Activated CD4-positive, alpha-beta T cell treated with anti-CD3 and anti-CD28 coated beads for 36 hours (primary cell): ENCODE measurements at places on chromosomes 13 and 19.

- H3K36me3 ChIP-seq: no peaks in the 10 kb centered on the region
- no peak overlapping the region for H3K4me3 ChIP-seq
- H3K4me1 ChIP-seq: no peaks in the 10 kb centered on the region
Measured at GRCh38 chr19:54952591-54953344, 5.4 kb upstream of the NLRP7 start.

- DNase-seq: peak; percentile 59
- peaks cover 17% of the 10 kb centered on the region for H3K4me1 ChIP-seq
- no peak overlapping the region for H3K4me3 ChIP-seq
- peaks cover 2% of the 10 kb centered on the region for H3K27me3 ChIP-seq
- H3K36me3 ChIP-seq: no peaks in the 10 kb centered on the region
Measured at GRCh38 chr19:4870025-4870700, 2.7 kb upstream of the PLIN3 start.

GRCh38 chr19:11007962-11008532 lies 47.2 kb downstream of the SMARCA4 start:
- no peak overlapping the region for H3K27ac ChIP-seq
- DNase-seq: no peak
- peaks cover 49% of the 10 kb centered on the region for H3K36me3 ChIP-seq
- no peaks in the 10 kb centered on the region for H3K4me1 ChIP-seq

DNA sequence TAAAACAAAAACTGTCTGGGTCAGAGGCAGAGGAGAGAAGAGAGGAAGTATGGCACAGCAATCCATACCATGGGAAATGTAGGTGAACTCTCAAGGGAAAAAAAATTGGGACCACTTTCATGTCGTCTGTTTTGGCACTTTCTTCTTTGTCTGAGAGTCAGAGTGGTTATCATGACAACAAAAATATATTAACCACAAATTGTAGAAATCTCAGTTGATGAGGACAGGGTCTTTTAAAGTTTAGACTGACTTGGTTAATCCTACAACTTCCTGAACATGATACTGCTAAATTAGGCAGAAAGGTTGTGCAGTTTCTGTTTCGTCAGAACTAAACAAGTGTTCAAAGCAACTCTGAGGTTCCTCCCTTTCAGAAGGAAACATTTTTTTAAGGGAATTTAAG lies 15.2 kb downstream of the KLF5 start:
- peaks cover 4% of the 10 kb centered on the region for H3K36me3 ChIP-seq
- H3K4me3 ChIP-seq: no peak overlapping the region
- H3K27ac ChIP-seq: no peak overlapping the region
- peaks cover 5% of the 10 kb centered on the region for H3K4me1 ChIP-seq

DNA sequence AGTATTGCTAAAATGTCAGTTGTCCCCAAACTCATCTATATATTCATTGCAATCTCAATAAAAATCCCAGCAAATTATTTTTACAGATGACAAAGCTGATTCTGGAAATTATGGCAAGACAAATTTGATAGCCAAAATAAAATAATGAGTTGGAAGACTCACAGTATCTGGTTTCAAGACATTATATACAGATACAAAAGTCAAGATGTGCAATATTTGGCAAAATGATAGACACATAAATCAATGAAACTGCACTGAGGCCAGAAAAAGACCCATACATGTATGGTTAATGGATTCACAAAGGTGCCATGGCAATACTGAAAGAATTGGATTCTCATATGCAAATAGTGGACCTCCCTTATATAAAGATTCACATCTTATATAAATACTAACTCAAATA lies 24.2 kb downstream of the ZNF45 start:
- DNase-seq: no peak
- peaks cover 38% of the 10 kb centered on the region for H3K36me3 ChIP-seq
- no peak overlapping the region for H3K4me3 ChIP-seq
- H3K4me1 ChIP-seq: no peaks in the 10 kb centered on the region
- H3K27me3 ChIP-seq: no peaks in the 10 kb centered on the region

- H3K27me3 ChIP-seq: no peaks in the 10 kb centered on the region
- peaks cover 65% of the 10 kb centered on the region for H3K4me1 ChIP-seq
- peak overlapping the region; percentile 77 for H3K27ac ChIP-seq
- H3K36me3 ChIP-seq: peaks cover 69% of the 10 kb centered on the region
- peak; percentile 89 for DNase-seq
Measured at GRCh38 chr19:35013041-35013819, 13.1 kb downstream of the GRAMD1A start.

DNA sequence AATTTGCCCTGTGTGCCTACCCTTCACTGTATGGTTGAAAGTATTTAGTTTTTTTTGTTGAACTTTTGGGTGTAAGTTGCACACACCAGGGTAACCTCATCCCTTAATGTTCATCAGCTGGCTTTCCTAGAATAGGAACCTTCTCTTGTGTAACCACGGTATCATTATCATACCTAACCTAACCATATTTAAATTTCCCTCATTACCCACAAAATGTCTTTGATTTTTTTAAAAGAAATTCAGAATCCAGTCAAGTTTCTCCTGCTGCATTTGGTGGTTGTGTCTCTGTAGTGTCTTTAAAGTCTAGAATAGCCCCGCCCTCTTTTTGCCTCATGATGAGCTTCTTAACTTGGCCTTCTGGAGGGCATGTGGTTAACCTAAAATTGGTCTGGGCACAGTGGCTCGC lies 80.3 kb downstream of the RYR1 start:
- DNase-seq: no peak
- H3K27me3 ChIP-seq: peaks cover 2% of the 10 kb centered on the region
- no peak overlapping the region for H3K27ac ChIP-seq
- peaks cover 16% of the 10 kb centered on the region for H3K4me1 ChIP-seq
- no peak overlapping the region for H3K4me3 ChIP-seq

GRCh38 chr13:33637978-33638743 lies 179.8 kb upstream of the RFC3 start:
- H3K4me1 ChIP-seq: peaks cover 46% of the 10 kb centered on the region
- no peak overlapping the region for H3K4me3 ChIP-seq
- no peaks in the 10 kb centered on the region for H3K36me3 ChIP-seq
- no peak for DNase-seq

DNA sequence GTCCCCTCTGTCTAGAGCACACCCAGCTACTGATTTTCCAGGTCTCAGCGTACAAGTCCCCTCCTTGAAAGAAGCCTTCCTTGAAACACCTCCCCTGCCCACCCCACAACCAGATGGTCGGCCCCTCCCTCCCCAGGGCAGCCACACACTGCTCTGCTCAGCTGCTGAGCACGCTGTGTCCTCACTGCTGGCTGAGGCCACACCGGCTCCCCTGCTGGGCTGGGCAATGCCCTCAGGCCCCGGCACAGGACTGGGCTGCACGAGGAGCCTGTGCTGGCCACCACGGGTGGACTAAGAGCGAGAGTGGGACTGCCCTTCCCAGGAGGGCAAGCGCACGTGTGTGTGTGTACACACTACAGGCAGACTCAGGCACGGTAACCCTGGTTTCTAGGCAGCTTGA lies 11.8 kb upstream of the RSPH6A start:
- no peak for DNase-seq
- no peak overlapping the region for H3K27ac ChIP-seq
- H3K36me3 ChIP-seq: peaks cover 53% of the 10 kb centered on the region

GRCh38 chr19:51473009-51473707 lies 5.2 kb upstream of the CEACAM18 start:
- H3K4me1 ChIP-seq: peaks cover 20% of the 10 kb centered on the region
- no peak overlapping the region for H3K27ac ChIP-seq
- H3K36me3 ChIP-seq: no peaks in the 10 kb centered on the region
- peak; percentile 93 for DNase-seq
- H3K4me3 ChIP-seq: no peak overlapping the region

DNA sequence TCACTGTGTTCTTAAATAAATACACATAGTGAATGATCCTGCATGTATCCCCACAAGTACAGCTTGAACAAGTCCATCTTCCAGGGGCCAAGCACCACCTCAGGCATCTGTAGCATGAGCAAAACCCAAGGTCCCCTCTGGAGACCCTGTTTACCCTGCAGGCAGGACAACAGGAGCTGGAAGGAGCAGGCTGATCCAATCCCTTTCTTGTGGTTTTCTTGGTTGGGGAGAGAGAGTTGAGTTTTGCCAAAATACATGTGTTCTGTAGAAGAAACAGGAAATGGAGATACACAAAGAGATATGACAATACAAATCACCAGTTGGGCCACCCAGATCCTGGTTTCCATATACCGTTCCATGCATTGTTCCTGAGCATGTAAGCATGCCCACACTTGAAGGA lies 92.8 kb downstream of the SHISA2 start:
- H3K4me3 ChIP-seq: no peak overlapping the region
- peaks cover 2% of the 10 kb centered on the region for H3K36me3 ChIP-seq
- peaks cover 23% of the 10 kb centered on the region for H3K4me1 ChIP-seq
- DNase-seq: no peak
- no peaks in the 10 kb centered on the region for H3K27me3 ChIP-seq

- H3K27me3 ChIP-seq: no peaks in the 10 kb centered on the region
- no peaks in the 10 kb centered on the region for H3K36me3 ChIP-seq
- no peak for DNase-seq
- H3K27ac ChIP-seq: no peak overlapping the region
- H3K4me1 ChIP-seq: no peaks in the 10 kb centered on the region
Measured at GRCh38 chr13:66138172-66138811, 1091.8 kb downstream of the PCDH9 start.

DNA sequence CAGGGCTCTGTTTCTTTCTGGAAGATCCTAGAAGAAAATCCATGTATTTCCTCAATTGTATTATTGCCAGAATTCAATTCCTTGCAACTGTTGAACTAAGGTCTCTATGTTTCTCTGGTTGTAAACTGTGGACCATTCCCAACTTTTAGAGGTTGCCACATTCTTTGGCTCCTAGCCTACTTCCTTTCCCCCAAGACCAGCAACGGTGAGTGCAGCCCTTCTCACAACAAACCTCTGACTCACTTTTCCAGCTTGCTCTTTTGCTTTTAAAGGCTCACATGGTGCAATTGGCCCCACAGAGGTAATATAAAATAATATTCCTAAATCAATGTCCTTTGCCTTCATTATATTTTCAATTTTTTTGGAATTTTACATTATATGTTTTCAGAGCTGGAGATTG lies 371.3 kb downstream of the SLITRK5 start:
- no peaks in the 10 kb centered on the region for H3K4me1 ChIP-seq
- H3K27ac ChIP-seq: no peak overlapping the region
- no peak for DNase-seq
- no peak overlapping the region for H3K4me3 ChIP-seq
- H3K36me3 ChIP-seq: no peaks in the 10 kb centered on the region

GRCh38 chr13:97266772-97267417 lies 44.8 kb downstream of the MBNL2 start:
- peaks cover 22% of the 10 kb centered on the region for H3K4me1 ChIP-seq
- no peaks in the 10 kb centered on the region for H3K27me3 ChIP-seq
- no peak for DNase-seq
- no peak overlapping the region for H3K27ac ChIP-seq
- peaks cover 1% of the 10 kb centered on the region for H3K36me3 ChIP-seq
- no peak overlapping the region for H3K4me3 ChIP-seq

- H3K4me3 ChIP-seq: no peak overlapping the region
- no peaks in the 10 kb centered on the region for H3K27me3 ChIP-seq
- no peaks in the 10 kb centered on the region for H3K4me1 ChIP-seq
- H3K36me3 ChIP-seq: peaks cover 4% of the 10 kb centered on the region
- no peak for DNase-seq
- no peak overlapping the region for H3K27ac ChIP-seq
Measured at GRCh38 chr13:109642358-109642757, 144.0 kb downstream of the IRS2 start.

DNA sequence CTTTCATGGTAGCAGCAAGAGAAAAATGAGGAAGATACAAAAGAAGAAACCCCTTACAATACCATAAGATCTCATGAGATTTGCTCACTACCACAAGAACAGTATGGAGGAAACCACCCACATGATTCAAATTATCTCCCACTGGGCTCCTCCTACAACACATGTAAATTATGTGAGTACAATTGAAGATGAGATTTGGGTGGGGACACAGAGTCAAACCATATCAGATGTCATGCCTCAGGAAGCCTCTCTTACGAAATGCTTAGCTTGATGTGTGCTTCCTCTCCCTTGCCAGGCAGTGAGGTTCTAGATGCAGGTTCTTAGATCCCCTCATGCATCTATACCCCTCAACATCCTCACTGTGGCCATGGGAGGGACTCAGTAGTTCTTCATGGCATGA lies 63.2 kb upstream of the RGCC start:
- no peak overlapping the region for H3K4me3 ChIP-seq
- no peak for DNase-seq
- no peaks in the 10 kb centered on the region for H3K27me3 ChIP-seq

DNA sequence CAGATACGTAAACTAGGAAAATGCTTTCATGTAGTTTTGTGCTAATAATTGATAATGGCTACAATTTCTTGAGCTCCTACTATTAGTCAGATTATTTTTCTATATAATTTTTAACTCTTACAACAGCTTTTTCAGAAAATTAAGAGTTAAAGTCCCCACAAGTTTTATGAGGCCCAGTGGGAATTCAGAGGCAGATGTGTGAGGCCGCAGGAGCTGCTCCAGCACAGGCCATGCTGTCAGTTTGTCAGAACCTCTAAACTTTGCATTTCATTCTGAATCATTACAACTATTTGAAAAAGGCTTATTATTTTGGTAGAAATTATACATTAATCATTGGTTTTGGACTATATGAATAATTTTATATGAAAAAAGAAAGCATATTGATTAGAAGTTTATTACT lies 370.8 kb downstream of the MYO16 start:
- peaks cover 6% of the 10 kb centered on the region for H3K27me3 ChIP-seq
- DNase-seq: no peak
- no peak overlapping the region for H3K27ac ChIP-seq

- no peaks in the 10 kb centered on the region for H3K4me1 ChIP-seq
- DNase-seq: no peak
- no peaks in the 10 kb centered on the region for H3K36me3 ChIP-seq
- peaks cover 10% of the 10 kb centered on the region for H3K27me3 ChIP-seq
Measured at GRCh38 chr13:111407381-111408131, 87.1 kb downstream of the TEX29 start.

GRCh38 chr19:31960474-31960873 lies 384.9 kb upstream of the ZNF507 start:
- no peak for DNase-seq
- no peaks in the 10 kb centered on the region for H3K36me3 ChIP-seq
- no peaks in the 10 kb centered on the region for H3K27me3 ChIP-seq

- peaks cover 30% of the 10 kb centered on the region for H3K27me3 ChIP-seq
- H3K4me3 ChIP-seq: peak overlapping the region; percentile 68
- H3K4me1 ChIP-seq: peaks cover 5% of the 10 kb centered on the region
Measured at GRCh38 chr13:106917024-106917571, 349.2 kb upstream of the ARGLU1 start.

DNA sequence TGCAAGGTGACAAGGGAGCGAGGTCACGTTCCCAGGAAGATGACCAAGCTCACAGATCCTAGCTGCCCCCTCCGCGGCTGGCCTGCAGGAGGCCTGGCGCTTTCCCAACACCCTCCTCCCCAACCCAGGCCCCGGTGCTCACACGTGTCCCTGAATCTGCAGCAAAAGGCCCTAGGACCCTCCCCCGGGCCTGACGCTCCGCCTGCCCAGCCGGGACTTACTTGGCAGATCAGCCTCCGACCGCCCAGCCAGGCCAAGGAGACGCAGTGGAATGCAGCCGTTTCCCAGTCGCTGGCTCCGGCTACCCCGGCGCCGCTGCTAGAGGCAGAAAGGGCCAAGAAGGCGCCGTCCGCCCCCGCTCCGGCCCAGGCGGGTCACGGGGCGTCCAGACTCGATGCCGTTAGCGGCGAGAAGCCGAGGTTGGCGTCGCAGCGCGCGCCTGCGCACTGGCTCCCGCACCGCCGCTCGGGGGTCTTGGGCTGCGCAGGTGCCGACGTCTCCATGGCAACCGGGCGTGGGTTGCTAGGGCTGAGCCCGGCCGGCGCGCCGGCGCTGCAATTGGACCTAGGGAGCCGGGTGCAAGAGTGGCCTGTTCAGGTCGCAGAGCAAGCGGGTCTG lies at the start of gene PNMA8A:
TSS of gene PNMA8A (minus strand) at position 448 of the 618 bp plus-strand sequence. CDS start 528 bp downstream, outside the sequence.
- H3K27ac ChIP-seq: no peak within 1 kb of the TSS
- no peak for DNase-seq
- H3K36me3 ChIP-seq: no peaks in the 10 kb centered on the region
- peaks cover 10% of the 10 kb centered on the region for H3K4me1 ChIP-seq

- H3K4me1 ChIP-seq: peaks cover 45% of the 10 kb centered on the region
- DNase-seq: no peak
- peak overlapping the region; percentile 75 for H3K27ac ChIP-seq
- no peak overlapping the region for H3K4me3 ChIP-seq
- no peaks in the 10 kb centered on the region for H3K27me3 ChIP-seq
Measured at GRCh38 chr19:4390017-4390566, 10.3 kb downstream of the SH3GL1 start.
